Dermis lymphatic vessel endothelial cell (primary cell): ENCODE measurements at places on chromosomes 1 and 21. TPM values are rescaled to one million over a fixed set of nuclear protein-coding genes. Genes with fewer than 3 reads are reported as not detected.

Gene SUMO3
- 78.0 and 81.8 TPM in 2 replicates for total RNA-seq

Gene LRIF1
- total RNA-seq: 12.0 and 12.2 TPM in 2 replicates

Gene RAB7B
- under 0.01 TPM in 1 of 2 replicates, not detected in the other for total RNA-seq

Gene STRIP1
- 44.1 and 45.8 TPM in 2 replicates for total RNA-seq

Gene FOXO6
- under 0.01 TPM in 1 of 2 replicates, not detected in the other for total RNA-seq

Gene CFAP141
- not detected in 2 replicates for total RNA-seq

Gene PARP1
- 90.9 and 113 TPM in 2 replicates for total RNA-seq

Gene SLC5A9
- total RNA-seq: 0.11 and 0.17 TPM in 2 replicates

Gene ZNF593OS
- 0.11 TPM in 1 of 2 replicates, not detected in the other for total RNA-seq

Gene RGSL1
- total RNA-seq: not detected in 2 replicates

Gene PRAMEF8
- not detected in 2 replicates for total RNA-seq

Gene LAMB3
- 0.09 and 0.33 TPM in 2 replicates for total RNA-seq

Gene TCHH
- under 0.01 and 0.11 TPM in 2 replicates for total RNA-seq

Gene TRNP1
- 0.98 and 1.7 TPM in 2 replicates for total RNA-seq

Gene TDRD5
- total RNA-seq: 0.09 and 0.11 TPM in 2 replicates

Gene RHEX
- total RNA-seq: not detected in 2 replicates

Gene PROK1
- not detected in 2 replicates for total RNA-seq

Gene NBPF12
- 5.1 and 5.7 TPM in 2 replicates for total RNA-seq

Gene RUNX3
- total RNA-seq: under 0.01 TPM in 1 of 2 replicates, not detected in the other

Gene MPZ
- 1.3 and 1.7 TPM in 2 replicates for total RNA-seq

Gene ITGB3BP
- 12.7 and 16.1 TPM in 2 replicates for total RNA-seq

Gene FCRL2
- not detected in 2 replicates for total RNA-seq
